Endodermal cell (in vitro differentiated cells): ENCODE measurements at places on chromosomes 7 and 10.

GRCh38 chr7:69430384-69431021 is 167.8 kb upstream of the AUTS2 start:
- DNase-seq, result peak; percentile 55

DNA sequence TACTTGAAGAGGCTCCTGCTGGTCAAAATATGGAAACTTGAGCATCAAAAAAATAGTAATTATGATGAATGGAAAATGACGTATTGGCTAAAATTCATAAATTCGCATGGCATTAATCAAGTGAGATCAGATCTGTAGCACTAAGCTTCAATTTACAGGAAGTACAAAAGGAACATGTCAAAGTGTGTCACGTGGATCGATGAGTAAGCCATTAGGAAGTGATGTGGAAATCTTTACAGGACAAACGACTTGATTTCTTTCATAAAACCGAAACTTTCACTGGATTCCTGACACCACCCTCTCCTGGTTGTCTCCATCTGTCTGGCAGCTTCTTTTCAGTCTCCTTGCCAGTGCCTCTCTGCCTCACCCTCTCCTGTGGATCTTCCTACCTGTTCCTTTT is 25.8 kb downstream of the AKR1C8 start:
- no peak for DNase-seq

DNA sequence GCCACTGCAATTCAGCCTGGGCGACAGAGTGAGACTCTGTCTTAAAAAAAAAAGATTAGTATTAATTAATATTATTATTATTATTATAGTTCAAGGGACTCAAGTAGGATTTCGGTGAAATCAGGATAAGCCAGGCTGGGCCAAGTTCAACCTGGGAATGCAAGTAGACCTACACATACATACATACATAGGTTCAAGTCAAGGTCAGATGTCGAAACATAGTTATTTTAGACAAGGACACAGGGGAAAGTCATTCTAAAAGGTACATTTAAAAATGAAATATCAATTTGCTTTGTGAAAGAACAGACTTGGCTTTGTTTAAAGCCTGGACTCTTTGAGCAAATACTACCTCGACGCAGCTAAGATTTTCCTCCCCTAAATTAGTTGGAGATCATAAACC is 149.3 kb downstream of the RNF133 start:
- no peak for DNase-seq

DNA sequence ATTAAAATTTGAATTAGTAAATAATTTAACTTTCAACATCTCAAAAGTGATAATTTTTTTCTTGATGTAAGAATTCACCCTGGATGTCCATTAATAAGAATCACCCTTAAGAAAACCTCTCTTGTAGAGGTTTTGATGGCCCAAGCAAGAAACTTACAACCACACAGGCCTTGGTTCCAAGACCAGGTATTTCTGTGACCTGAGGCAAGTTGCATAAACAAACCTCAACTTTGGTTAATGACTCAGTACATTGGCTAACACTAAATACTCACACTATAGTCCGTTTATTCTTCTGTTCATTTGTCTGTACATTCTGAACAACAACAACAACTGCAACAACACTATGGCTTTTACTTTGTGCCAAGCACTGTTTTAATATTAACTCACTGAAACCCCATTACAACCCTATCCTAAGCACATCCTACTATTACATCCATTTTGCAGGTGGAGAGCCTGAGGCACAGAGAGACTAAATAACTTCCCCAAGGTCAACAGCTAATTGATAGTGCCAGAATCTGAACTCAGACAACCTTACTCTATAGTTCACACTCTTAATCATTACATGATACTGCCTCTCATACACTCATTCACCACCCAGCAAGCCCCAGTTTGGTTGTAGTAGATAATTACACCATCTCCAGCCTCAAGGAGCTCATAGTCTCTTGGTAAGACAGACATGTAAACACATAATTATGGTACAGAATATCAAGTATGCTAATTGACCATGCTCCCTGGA is 6.6 kb downstream of the ANK3 start:
- DNase-seq, result no peak

DNA sequence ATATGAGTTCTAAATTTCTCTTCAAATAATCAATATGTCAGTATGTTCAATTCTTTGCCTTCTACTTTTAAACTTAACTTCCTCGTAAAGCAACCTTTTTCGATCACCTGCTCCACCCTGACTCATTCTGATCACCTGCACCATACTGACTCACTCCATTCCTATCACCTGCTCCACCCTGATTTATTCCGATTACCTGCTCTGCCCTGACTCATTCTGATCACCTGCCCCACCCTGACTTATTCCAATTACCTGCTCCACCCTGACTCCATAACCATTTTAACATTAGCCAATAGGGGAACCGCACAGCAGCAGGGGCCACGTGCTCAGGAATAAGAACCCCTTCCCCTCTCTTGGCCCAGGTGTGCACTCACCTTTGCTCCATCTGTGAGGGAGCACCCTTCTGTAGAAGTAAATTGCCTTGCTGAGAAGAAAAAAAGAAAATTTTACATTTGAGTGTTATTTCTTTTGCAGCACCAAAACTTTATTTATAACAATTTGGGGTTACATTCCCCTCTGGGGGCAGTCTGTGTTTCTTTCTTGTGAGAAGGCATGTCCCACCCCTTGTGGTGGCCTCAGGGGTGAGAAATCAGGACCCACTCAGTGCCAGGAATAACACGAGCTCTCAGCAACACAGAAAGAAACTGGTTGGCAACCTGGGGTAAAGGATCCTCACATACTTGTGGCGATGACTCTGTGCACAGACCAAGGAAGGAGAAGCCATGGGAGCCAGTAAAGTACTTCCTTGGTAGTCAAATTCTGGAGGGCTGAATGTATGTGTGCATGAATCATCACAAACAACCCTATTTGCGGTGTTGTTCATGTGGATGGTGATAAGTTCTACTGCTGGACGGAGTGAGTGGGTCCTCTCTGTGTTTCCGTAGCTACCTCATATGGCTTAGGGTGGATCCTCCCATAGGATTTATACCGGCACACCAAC is 29.4 kb upstream of the PPP1R9A start:
- no peak for DNase-seq

- DNase-seq, result no peak
These were observed 49.9 kb downstream of the POT1 start for GRCh38 chr7:124879771-124880170.

- peak; percentile 52 for DNase-seq
These were observed 190.7 kb upstream of the MKI67 start for GRCh38 chr10:128316925-128317324.

- no peak for DNase-seq
These were observed 8.4 kb downstream of the LRRC4 start for GRCh38 chr7:128022631-128023532.

- DNase-seq, result no peak
These were observed 9.5 kb upstream of the RBM20 start for GRCh38 chr10:110634527-110635209.

DNA sequence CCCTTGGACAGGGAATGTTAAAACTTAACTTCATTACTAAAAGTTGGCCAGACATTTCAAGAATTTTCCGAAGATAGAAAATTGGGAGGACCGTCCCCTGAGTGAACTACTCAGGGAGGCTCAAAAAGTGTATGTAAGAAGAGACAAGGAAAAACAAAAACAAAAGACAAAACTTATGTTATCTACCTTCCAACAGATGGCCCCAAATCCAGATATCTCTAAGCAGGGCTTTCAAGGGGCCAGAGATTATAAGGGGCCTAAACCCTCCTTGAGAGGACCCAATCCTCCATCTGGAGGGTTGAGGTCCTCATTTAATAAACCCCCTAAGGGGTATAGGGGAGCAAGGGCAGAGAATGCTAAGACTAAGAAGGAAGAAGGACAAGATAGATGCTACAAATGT is 203.6 kb downstream of the SH2D4B start:
- no peak for DNase-seq

- DNase-seq, result no peak
These were observed 4.6 kb downstream of the UFSP1 start for GRCh38 chr7:100884736-100885439.

GRCh38 chr7:15433151-15433550 is 128.7 kb downstream of the AGMO start:
- no peak for DNase-seq

DNA sequence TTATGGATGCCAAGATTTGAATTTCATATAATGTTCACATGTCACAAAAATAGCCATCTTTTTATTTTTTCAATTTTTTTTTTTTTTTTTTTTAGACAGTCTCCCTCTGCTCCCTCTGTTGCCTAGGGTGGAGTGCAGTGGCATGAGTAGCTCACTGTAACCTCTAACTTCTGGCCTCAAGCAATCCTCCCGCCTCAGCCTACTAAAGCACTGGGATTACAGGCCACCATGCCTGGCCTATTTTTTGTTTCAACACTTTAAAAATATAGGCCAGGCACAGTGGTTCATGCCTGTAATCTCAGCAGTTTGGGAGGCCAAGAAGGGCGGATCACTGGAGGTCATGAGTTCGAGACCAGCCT is 246.3 kb downstream of the SKIDA1 start:
- no peak for DNase-seq

GRCh38 chr10:11678074-11678793 is 63.9 kb upstream of the ECHDC3 start:
- no peak for DNase-seq

GRCh38 chr7:129650056-129650758 is 38.7 kb downstream of the NRF1 start:
- DNase-seq, result no peak

DNA sequence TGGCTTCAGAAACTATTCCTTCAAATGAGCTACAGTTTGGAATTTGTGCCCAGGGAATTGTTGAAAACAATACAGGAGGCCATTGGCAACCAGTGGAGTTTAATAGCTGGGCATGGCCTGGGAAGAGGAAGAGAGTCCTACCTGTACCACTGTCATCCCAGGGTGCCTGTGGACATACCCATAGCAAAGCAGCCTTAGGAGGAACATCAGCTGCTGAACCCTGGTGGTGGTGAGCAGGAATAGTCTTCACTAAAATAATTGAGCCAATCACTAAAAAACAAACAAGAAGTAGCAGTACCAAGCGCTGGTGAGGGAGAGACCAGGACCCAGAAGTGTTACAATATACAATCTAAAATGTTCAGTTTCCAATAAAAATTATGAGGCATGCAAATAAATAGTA is 14.5 kb downstream of the IGFBP1 start:
- DNase-seq, result peak; percentile 39

DNA sequence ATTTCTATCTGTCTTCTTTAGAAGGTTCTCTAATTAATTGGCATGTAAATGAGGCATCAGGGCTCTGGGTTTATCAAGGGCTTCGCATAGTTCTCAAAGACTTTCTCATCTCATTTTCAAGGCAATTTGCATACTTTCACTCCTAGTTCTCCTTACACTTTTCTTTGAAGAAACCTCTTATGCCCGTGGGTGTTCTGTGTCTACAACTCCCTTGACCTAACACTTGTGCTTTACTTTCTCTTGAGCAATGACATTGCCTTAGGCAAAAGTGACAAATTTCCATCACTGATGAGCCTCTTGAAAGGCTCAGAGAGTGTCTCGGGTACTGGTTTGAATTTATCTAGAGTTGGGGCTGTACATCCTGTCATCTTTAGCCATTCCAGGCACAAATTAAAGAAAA is 74.7 kb upstream of the ITPRID1 start:
- DNase-seq, result no peak

GRCh38 chr7:8258166-8258565 is 3.8 kb downstream of the ICA1 start:
- no peak for DNase-seq

- DNase-seq, result peak; percentile 58
These were observed 17.0 kb upstream of the ZMIZ1 start for GRCh38 chr10:79051766-79052165.

GRCh38 chr7:28311670-28312069 is 100.6 kb upstream of the CREB5 start:
- peak; percentile 60 for DNase-seq

DNA sequence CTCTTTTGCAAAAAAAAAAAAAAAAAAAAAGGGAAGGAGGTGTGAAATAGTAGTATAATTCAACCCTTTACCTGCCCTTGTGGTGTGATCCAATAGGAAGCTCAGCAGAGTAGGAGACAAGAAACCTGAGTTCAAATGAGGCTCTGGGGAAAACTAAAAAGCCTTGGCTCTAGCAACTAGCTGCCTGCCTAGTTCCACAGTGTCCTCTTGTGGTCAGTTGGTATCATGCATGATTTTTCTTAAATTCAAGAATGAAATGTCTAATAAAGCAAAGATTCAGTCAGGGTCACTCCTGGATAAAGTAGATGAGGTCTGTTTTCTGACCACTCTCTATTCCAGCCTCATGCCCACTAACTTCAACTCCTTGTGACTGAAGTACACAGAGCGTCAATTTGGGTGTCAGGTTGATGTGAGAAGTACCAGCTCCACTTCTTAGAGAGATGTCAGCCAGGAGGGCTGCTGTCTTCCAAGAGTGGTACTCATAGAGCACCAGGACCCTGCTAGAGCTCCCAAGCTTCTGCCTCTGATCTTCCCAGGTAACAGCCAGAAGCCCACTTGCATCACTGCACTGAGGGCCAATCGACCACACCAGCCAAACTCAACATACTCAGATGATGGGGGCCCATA is 10.5 kb downstream of the LSM5 start:
- peak; percentile 63 for DNase-seq

GRCh38 chr10:33134011-33134751 is 176.2 kb upstream of the ITGB1 start:
- DNase-seq, result no peak

DNA sequence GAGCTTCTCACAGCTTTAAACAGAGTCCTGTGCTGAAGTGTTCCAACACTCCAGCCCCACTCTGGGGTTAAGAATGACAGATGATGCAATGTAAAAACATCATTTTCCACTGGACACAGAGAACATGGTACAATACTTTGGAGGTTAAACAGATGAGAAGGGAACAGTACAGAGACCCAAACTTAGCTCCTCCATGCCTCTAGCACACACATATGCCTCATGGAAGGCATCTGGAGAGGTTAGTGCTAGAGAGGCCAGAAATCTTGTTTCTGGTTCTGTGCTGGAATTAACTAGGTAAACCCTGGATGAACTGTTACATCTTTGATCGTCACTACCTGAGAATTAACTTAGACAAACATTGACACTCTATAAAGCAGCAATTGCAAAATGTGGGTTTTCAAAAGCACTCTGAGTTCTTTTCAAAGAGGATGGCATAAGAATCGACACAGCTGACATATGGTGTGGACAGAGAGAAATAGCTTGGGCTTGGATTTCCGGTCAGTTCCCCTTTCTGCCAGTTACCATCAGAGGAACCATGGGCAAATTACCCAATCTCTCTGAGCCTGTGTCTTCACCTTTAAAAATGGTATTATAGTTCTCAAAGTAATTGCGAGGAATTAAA is 81.9 kb downstream of the KCNMA1 start:
- no peak for DNase-seq

DNA sequence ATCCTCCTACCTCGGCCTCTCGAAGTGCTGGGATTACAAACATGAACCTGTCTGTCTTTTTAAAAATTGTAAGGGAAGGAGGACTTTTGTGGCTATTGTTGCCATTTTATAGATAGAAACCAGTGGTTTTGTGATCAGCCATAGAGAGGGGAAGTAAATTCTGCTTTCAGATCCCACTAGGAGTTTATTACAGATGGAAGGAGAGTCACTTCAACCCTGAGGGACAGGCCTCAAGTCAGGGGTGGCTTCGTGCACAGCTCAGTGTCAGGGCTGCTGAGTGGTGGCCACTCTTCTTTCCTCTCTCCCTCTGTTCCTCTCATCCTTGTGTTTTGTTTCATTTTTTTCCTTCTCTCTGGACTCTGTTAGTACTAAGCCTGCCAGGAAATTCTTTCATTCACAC is 60.8 kb downstream of the OGDH start:
- DNase-seq, result no peak
